ENCODE measurements at places on chromosomes 2 and 18.

DNA sequence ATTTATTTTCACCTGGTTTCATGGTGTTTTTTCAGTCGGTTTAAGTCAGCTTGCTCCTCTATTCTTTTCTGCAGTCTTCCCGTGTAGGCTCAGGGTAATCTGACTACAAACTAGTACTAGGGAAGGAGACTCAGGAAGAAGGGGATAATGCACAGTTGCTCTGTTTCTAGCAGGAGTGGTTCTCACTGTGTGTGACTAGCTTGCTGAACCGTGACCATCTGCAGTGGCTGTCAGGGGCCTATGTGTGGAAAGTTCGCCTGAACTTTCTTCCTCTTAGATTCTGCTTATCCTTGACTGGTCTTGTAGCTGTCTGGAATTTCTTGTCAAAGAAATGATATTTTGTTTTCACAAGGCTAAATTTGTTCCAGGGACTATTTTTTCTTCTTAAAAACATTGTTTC, 46.3 kb upstream of the AQP4 start:
- DNase-seq, result no peak

- DNase-seq, result no peak
Observed at GRCh38 chr2:11753452-11753885, 7.0 kb downstream of the LPIN1 start.

GRCh38 chr18:73684647-73685046, 463.0 kb downstream of the FBXO15 start:
- no peak for DNase-seq

DNA sequence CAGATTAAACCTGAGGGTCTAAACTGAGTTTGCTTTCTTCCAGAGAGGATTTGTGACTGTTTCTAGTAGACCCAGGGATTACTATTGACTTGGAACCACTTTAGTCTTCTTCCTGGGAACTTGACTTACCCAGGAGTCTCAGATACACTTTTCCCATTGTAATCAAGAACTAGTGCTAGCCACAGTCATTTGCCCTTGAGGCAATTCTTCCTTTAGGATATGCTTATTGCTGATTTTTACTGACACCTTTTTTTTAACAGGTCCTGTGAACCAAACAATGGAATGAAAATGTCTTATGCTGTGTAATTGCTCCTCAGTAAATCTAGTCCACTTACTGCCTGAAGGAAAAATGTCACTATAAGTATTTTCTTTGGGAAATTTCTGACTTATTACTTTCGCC, 78.3 kb downstream of the TAF4B start:
- no peak for DNase-seq

- no peak for DNase-seq
Observed at GRCh38 chr2:205771031-205771430, 88.7 kb downstream of the NRP2 start.

DNA sequence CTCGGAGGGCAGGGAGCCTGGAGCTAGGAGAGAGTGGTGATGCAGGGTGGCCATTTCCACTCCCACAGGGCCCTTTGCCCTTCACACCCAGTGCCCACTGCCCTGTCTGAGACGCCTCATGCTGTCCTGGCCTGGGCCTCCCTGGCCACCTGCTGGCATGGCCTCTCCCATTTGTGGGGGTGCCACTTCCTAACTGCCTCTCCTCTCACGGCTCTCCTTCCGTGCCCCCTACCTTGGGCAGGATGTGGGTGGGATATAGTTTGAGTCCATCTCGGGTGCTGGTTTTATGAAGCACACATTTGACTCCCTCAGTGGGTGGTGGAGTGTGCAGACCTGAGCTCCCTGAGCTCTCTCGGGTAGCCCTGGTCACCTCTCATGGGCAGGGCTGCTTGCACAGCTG, 46.0 kb downstream of the DGKD start:
- DNase-seq, result no peak

DNA sequence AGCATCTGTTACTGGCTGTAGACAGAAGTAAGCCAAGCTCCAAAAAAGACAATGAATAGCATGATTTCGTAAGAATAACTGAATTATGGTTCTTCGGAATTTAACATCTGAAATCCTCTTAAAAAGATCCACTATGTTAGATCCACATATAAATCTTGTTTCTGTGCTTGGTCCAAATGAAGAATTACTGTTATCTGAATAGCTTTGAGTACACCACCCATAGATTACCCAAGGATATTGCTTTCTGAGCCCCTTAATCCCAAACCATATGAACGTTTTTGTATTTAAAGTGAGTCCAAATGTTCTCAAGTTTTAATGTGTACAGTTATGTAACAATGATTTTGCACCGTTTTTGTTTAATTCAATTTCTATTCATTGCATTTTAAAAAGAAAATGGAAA, 124.9 kb downstream of the DSC3 start:
- DNase-seq, result no peak

GRCh38 chr2:28365158-28365557, 27.5 kb upstream of the FOSL2 start:
- DNase-seq, result no peak

DNA sequence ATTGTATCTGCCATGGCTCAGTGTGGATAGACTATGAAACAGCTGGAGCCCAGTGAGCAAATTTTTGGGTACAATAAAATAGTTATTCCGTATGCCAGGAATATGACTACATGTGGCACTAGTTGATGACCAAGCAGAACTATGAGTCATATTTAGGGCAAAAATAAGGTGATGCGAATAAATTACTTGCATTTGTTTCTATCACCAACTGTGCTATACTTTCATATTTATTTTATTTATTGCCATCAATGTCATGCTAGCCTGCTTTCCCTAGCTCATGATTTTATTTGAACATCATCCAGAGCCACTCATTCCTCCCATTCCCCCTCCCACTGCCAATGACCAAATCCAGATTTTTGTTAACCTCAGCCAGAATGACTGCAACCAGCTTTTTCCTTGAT, 13.3 kb upstream of the FAP start:
- DNase-seq, result no peak

- DNase-seq, result no peak
Observed at GRCh38 chr2:213046431-213046830, 105.0 kb downstream of the IKZF2 start.

- no peak for DNase-seq
Observed at GRCh38 chr2:119111115-119111975, 47.2 kb downstream of the C1QL2 start.
